ENCODE measurements at places on chromosomes 6 and 20. TPM values are rescaled to one million over a fixed set of nuclear protein-coding genes. Genes with fewer than 3 reads are reported as not detected.

The TCP11 gene
- total RNA-seq = not detected

The PGC gene
- not detected for total RNA-seq

The HLA-DOA gene
- 0.38 TPM for total RNA-seq

The SPDEF gene
- total RNA-seq = not detected

The CCN6 gene
- 0.26 TPM for total RNA-seq

The SPEF1 gene
- total RNA-seq = not detected

The EPM2A gene
- total RNA-seq = 4.2 TPM

The VSX1 gene
- not detected for total RNA-seq

The DTNBP1 gene
- 15.1 TPM for total RNA-seq

The RHAG gene
- total RNA-seq = not detected

The SLC22A1 gene
- total RNA-seq = 2.2 TPM

The SAMD10 gene
- 37.5 TPM for total RNA-seq

The FYN gene
- total RNA-seq = 331 TPM

The HCK gene
- total RNA-seq = not detected

All from activated CD4-positive, alpha-beta T cell treated with anti-CD3 and anti-CD28 coated beads, Interleukin-2, amount 10 ng/mL, durations not matched to agents 24 days and 14 days (primary cell).